ENCODE measurements at places on chromosomes 5 and 9. TPM values are rescaled to one million over a fixed set of nuclear protein-coding genes. Genes with fewer than 3 reads are reported as not detected.

DCANP1 gene
- total RNA-seq: not detected

TSTD2 gene
- 15.0 TPM for total RNA-seq

PCDHB11 gene
- not detected for total RNA-seq

DMGDH gene
- total RNA-seq: 0.70 TPM

MXD3 gene
- total RNA-seq: 60.2 TPM
